ENCODE measurements at places on chromosomes 16 and 17.

DNA sequence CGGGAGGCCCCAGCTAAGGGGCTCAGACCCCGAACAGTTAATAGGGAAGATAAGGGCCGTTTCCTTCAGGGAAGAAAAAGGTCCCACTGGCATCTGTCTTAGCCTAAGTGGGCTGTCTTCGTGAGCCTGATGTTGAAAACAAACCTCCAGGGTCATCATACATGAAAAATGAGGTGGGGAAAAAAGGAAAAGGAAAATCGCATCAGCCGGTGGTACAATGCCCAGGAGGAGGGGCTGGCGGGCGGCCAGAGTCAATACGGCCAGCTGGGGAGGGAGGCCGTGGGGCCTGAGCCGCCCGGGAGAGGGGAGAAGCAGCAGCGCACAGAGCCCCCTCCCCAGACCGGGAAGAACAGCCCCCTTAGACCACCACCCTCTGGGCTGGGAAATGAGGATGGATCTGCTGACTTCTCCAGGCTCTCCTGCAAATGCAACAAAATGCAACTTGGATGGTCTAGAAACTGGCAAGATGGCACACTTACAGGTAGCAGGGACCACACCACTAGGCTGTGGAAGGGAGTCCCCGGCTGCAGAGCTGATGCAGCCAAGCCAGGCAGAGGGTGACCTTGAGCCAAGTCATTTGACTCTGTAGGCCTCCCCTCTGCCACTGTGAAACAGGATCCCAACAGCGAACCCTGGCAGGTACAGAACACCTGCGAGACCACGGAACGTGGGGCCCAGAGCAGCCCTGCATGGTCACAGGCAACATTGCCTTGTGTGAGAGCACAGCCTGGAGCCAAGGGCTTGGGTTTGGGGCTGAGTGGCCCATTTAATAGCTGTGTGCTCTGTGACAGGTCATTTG, 448.5 kb downstream of the SOX9 start:
- DNase-seq = no peak

DNA sequence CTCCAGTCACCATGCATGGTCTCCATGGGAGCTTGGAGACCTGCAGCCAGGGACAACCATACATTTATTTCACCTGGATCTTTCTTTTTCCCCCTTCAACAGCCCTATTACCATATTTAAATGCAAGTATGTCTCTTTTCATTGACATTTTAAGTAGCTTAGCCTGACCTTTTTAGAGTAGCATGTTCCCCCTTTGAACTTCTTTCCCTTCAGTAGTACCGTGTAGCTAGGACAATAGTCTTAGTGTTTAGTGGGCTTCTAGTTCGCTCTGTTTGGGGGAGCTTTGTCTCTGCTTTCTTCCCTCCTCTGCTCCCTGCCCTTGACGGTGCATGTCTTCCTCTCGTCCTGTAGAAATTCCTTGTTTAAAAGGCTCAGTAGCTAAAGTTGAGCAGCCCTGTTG, 94.6 kb downstream of the CCDC182 start:
- DNase-seq = no peak

DNA sequence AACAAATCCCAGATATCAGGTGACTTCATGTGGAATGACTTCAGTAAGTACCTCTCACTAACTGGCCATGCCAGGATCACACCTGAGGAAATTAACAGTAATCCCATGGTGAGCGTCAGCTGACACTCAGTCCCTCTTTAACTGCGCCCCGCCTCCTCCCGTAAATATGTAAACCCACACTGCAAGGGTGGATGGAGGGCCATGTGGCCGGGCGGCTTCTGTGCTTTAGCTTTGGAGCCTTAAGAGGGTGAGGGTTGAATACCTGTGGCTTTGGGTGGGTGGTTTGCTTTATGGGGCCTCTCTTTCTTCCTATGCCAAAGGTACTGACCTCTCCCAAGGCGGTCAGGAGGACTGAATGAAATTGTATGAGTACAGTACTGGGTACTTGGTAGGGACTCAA, 141.7 kb downstream of the MRM1 start:
- DNase-seq = no peak

DNA sequence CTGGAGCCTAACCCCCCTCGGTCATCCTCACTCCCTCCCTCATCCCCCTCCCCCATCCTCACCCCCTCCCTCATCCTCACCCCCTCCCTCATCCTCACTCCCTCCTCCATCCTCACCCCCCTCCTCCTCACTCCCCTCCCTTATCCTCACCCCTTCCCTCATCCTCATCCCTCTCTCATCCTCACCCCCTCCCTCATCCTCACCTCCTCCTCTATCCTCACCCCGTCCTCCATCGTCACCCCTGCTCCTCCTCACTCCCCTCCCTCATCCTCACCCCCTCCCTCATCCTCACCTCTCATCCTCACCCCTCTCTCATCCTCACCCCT, 571 bp downstream of the PRSS33 start:
- DNase-seq = no peak

GRCh38 chr16:14004031-14004728, 66.9 kb upstream of the MRTFB start:
- DNase-seq = no peak

DNA sequence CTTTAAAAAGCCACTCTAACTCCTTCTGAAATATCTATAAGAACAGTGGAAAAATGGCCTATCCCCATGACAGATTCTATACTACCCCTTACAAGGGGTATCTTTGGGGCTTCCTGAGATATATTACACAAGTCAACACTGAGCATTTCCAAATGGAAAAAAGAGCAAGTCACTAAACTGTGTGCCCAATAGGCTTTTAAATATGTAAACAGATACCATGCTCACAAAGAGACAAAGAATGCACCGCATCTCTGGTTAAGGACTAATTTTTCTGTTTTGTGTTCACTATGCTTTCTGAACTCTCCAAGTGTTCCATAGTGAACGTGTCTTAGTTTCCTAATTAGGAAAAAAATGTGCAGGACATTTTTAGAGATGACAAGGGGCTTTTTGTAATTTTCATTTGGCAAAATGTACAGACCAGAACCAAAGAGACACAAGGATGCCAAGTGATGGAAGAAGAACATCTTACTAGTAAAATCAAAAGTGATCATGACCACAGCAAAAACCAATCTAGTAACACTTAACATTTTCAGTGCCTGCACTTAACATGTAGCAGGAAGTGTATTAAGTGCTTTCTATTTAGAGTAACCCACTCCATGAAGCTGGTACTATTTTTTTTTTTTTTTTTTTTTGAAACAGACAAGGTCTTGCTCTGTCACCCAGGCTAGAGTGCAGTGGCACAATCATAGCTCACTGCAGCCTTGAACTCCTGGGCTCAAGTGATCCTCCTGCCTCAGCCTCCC, 21.5 kb downstream of the MYH11 start:
- no peak for DNase-seq

DNA sequence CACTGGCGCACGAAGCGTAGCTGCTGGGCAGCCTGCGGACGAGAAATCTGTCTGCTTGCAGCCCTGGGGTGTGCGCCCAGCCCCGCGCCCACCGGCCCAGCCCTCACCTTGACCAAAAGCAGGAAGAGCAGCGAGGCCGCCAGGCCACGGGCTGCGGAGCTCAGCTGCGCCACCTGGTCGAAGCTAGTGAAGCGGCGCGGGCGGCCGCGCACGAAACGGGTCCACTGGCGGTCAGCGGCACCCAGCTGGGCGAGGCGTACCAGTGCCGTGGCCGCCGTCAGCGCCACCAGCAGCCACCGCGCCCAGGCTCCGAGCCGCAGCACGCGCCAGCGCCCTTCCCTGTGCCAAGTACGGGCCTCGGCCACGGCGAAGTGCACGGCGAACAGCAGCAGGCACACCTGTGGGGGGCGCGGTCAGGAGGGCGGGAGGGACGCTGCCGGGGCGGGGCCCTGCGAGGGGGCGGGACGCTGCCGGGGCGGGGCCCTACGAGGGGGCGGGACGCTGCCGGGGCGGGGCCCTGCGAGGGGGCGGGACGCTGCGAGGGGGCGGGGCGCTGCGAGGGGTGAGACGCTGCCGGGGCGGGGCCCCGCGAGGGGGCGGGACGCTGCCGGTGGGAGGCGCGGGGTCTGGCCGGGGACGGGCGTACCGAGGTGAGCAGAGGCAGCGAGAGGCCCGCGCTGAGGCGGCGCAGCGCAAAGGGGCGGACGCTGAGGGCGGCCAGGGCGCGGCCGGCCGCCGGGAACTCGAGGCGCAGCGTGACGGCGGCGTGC, 43.2 kb downstream of the TSC2 start:
- no peak for DNase-seq
